Frontal cortex (tissue), 4 donors: ENCODE measurements at places on chromosomes 12 and 14. TPM values are rescaled to one million over a fixed set of nuclear protein-coding genes. Genes with fewer than 3 reads are reported as not detected.

DNA sequence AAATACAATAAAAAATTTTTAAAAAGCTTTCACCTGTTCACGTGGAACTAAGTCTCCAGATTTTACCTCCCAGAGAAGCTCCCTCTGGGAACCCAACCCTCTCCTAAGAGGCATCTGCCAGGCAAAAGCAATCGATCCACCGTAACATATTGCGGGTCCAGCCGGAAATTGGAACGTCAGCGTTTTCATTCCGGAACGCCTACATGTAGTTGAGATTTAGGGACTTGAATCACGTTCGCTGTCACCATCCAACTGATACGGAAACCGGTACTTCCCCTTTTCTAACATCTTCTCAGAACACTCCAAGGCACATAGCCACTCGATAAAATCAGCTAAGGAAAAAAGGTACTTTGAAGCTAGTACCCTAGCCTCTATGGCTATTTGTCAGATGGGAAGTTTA, 70.3 kb downstream of the COX16 start:
- DNase-seq: no peak

DNA sequence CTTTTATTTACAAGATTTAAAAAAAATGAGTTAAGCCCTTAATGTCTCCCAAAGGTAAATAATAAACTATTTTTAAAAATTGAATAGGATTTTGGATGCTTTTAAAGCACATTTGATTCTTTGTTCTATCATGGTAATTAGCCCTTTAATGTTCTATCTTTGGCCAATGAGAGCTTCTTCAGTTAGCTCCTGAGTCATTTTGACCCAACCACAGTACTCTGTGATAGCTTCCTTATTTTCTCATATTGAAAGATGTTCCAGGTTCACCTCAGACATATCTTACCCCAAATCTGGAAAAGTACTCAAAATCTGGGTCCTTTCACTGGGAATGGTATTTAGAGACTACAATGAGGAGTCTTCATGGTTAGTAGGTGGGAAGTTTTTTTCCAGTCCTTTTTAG, 98.0 kb downstream of the MYRFL start:
- no peak for DNase-seq

DNA sequence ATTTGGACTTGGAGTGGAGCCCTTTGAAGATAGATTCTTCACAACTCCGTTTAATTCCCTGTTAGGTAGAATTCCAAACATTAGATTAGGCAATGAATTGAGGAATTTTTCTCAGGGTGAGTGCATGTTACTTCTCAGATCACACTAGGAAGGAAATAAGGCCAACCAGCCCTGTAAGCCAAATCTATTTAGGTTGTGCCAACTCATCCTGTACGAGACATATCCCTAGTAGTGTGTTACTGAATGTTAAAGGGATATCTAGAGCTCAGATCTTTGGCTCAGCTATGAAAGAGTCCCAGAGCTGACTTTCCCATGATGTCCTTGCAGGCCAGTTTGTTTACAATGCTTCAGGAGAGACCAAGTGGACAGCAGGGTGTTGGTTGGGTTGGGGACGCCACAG, 45.6 kb downstream of the GPHB5 start:
- DNase-seq: no peak

GRCh38 chr12:4191642-4192041, 81.9 kb upstream of the CCND2 start:
- DNase-seq: no peak

GRCh38 chr14:67493092-67493717, 4.7 kb upstream of the TMEM229B start:
- DNase-seq: no peak

GRCh38 chr12:114360485-114360884, 45.5 kb downstream of the TBX5 start:
- no peak for DNase-seq

GRCh38 chr12:31874961-31875608, 84.1 kb upstream of the RESF1 start:
- no peak for DNase-seq

GRCh38 chr12:3218228-3219171, 141.3 kb downstream of the TSPAN9 start:
- no peak for DNase-seq

GRCh38 chr12:62196146-62196545, 64.1 kb upstream of the USP15 start:
- no peak for DNase-seq

DNA sequence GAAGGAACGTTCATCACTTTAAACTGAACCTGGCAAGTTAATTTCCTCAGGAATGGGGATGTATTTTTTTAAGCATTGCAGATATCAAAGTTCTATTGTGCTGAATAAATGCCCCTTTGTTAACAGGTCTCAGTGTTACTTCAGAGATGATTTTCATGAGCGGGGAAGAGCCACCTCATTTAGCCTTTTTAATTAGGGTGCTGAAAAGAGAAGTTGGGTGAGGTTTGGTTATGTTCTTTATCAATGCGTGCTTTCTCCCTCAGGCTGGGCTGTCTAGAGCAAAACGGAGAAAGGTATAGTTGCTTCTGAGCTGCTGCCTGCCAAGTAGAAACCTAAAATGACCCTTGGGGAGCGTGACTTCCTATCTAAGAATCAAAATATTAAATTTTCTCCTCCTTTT, 8.0 kb upstream of the HIP1R start:
- no peak for DNase-seq

GRCh38 chr12:132593071-132593470, 17.3 kb downstream of the LRCOL1 start:
- no peak for DNase-seq

DNA sequence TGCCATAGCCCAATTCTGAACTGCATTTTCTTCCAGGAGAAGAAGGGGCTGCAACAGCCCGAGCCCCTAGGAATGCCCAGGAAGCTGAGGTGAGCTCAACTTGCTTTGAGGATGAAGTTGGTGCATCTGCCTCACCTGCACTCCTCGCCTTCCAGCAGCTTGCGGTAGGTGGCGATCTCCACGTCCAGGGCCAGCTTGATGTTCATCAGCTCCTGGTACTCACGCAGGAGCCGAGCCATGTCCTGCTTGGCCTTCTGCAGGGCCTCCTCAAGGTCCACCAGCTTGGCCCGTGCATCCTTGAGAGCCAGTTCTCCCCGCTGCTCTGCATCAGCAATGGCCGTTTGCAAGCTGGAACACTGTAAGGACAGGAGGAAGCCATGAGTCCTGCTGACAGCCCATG, 6.0 kb downstream of the KRT75 start:
- DNase-seq: no peak

DNA sequence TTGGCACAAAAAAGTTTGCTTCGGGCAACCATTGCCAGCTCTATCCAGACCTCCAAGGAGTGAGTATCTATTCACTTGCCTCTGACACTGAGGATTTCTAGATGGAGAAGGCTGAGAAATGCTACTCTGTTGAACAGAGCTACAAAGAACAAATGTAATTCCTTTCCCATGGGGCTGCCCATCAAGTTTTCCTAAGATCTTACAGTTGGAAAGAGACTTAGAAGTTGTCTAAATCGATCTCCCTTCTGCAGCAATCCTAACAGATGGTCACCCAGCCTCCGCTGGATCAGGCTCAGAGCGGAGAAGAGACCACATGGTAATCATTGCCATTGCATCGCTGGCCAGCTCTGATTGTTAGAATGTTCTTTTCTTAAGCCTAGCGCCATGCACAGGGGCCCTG, 110.1 kb upstream of the BCL2L14 start:
- DNase-seq: no peak

DICER1 gene
- total RNA-seq: 226 TPM

SMIM41 gene
- not detected for total RNA-seq

OVCH1 gene
- 0.41 TPM for total RNA-seq

POTEG gene
- not detected for total RNA-seq
